ENCODE measurements at places on chromosomes 2 and 18. TPM values are rescaled to one million over a fixed set of nuclear protein-coding genes. Genes with fewer than 3 reads are reported as not detected.

Gene IL1F10
- polyA plus RNA-seq: not detected

Gene MC2R
- polyA plus RNA-seq: not detected

Gene SLC19A3
- polyA plus RNA-seq: 11.0 TPM

Gene ZSCAN30
- 5.7 TPM for polyA plus RNA-seq

Gene ALPI
- polyA plus RNA-seq: not detected

Gene IL36RN
- not detected for polyA plus RNA-seq

Gene TEKT4
- 3.3 TPM for polyA plus RNA-seq

Gene GALR1
- under 0.01 TPM for polyA plus RNA-seq
